ENCODE measurements at places on chromosomes 3 and 15.

GRCh38 chr3:173553635-173554280 is 156.2 kb downstream of the NLGN1 start:
- DNase-seq, result no peak

DNA sequence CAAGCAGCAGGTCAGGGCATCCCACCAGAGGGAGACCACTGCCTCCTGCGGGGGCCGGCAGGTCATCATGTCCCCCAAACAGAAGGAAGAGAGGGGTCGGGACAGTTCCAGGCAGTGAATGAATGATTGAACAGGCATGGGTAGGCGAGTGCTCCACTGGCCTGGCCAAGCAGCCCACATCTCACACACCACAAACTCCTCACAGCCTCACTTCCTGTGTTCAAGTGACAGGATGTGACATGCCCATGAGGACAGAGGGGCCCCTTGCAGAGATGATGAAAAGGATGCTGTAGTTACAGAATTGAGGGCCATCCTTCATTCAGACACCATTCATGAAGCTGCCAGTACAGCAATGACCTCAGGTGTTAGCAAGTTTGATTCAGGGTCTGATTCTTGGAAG is 3.7 kb downstream of the IQSEC1 start:
- DNase-seq, result no peak

GRCh38 chr3:188916934-188917401 is 254.8 kb upstream of the TPRG1 start:
- DNase-seq, result no peak

DNA sequence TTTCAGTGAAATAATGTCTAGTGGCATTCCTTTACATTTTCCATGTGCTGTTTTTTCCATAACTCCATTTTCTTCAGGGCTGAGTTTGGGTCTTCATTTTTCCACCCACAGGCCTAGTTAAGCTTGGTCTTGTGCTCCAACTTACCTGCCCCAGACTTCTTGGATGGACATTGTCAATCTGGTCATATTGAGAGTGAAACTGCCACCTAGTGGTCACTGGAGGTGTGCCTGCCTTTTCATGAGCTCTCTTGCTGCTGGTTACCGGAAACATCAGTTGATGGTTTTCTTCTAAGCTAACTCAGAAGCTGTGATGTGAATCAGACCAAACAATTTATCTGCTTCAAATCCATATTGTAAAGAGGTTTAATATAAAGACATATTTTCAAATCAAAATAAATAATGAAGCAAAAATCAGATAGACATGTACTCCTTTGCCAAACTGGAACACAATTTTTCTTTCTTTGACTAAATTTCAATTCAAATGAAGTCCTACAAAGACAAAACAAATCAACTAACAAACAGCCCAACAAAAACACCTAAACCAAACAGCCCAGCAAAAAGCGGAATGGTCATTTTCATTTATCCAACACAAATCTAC is 135.1 kb upstream of the RASGRP1 start:
- DNase-seq, result no peak
